ENCODE measurements at places on chromosomes 6 and 20. TPM values are rescaled to one million over a fixed set of nuclear protein-coding genes. Genes with fewer than 3 reads are reported as not detected.

IL17F gene
- polyA plus RNA-seq: not detected

DDX43 gene
- 0.16 TPM for polyA plus RNA-seq

C6orf132 gene
- polyA plus RNA-seq: 1.8 TPM

MEP1A gene
- polyA plus RNA-seq: not detected

PI16 gene
- 69.5 TPM for polyA plus RNA-seq

HTR1B gene
- polyA plus RNA-seq: not detected

MRPS18B gene
- polyA plus RNA-seq: 97.6 TPM

DNAAF9 gene
- 7.2 TPM for polyA plus RNA-seq

ZNF391 gene
- 0.72 TPM for polyA plus RNA-seq

MYB gene
- not detected for polyA plus RNA-seq

CDH22 gene
- 4.0 TPM for polyA plus RNA-seq

GGTLC1 gene
- not detected for polyA plus RNA-seq

FAXC gene
- 0.45 TPM for polyA plus RNA-seq
